ENCODE measurements at places on chromosomes 1 and 21. TPM values are rescaled to one million over a fixed set of nuclear protein-coding genes. Genes with fewer than 3 reads are reported as not detected.

- no peak for DNase-seq
Measured at GRCh38 chr1:209720326-209720725, 15.7 kb downstream of the HSD11B1 start.

The PTPRC gene
- total RNA-seq = 0.98 TPM

- DNase-seq = no peak
Measured at GRCh38 chr1:157819896-157820295, at the start of gene FCRL1. TSS of gene FCRL1 (minus strand) at chr1:157820120. CDS start at chr1:157820037, 83 bp downstream.

GRCh38 chr1:20074055-20074724 lies 4.2 kb downstream of the PLA2G5 start:
- DNase-seq = peak; percentile 56

GRCh38 chr1:246384616-246385015 lies 122.5 kb downstream of the SMYD3 start:
- no peak for DNase-seq

DNA sequence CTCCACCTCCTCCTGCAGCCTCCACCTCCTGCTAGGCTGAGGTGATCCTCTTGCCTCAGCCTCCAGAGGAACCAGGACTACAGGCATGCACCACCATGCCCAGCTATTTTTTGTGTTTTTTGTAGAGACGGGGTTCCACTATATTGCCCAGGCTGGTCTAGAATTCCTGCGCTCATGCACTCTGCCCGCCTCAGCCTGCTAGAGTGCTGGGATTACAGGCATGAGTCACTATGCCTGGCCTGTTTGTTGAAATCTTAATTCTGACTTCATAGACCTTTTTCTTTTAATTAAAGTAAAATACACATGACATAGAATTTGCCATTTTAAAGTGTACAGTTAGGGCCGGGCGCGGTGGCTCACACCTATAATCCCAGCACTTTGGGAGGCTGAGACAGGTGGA lies 42.7 kb downstream of the FAAP20 start:
- DNase-seq = no peak

The APOBEC4 gene
- not detected for total RNA-seq

- no peak for DNase-seq
Measured at GRCh38 chr1:109243860-109244552, 5.3 kb upstream of the CELSR2 start.

DNA sequence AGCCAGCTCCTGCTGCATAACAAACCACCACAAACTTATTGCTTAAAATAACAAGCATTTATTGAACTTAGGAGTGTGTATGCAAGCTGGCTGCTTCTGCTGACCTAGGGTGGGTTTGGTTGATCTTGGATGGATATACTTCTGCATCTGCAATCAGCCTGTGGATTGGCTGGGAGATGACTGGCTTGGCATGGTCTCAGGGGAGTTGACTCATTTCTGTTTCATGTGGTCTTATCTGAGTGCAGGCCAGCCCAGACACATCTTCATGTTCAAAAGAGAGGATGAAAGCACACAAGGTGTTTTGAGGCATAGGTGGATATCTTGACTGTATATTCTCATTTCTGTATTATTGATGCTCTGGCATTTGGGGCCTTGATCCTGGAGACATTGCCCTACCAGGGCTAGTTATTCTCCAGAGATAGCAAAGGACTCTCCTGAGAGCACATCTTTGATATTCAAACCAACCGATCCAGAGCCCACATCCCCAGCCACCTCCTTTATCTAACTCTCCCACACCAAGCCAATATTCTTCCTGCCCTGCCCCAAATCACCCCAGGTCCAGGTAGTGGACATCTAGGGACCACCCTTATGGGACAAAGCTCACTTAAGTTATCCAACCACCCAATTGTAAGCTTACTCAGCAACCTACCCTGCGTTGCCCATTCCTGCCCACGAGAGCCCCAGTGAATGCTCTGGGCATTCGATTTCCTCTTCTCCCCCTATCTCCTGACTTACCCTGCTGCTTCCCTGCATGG lies 350.8 kb downstream of the PTPRU start:
- peak; percentile 95 for DNase-seq

Data from RPMI7951 (cell line).